Activated T-helper 17 cell treated with anti-CD3 and anti-CD28 coated beads, Interleukin-2, amount 50 U/mL, for 72 hours (primary cell): ENCODE measurements at places on chromosomes 13 and 19. TPM values are rescaled to one million over a fixed set of nuclear protein-coding genes. Genes with fewer than 3 reads are reported as not detected.
A peak's percentile ranks its signal among the peaks of the same experiment; 100 is the strongest.

DNA sequence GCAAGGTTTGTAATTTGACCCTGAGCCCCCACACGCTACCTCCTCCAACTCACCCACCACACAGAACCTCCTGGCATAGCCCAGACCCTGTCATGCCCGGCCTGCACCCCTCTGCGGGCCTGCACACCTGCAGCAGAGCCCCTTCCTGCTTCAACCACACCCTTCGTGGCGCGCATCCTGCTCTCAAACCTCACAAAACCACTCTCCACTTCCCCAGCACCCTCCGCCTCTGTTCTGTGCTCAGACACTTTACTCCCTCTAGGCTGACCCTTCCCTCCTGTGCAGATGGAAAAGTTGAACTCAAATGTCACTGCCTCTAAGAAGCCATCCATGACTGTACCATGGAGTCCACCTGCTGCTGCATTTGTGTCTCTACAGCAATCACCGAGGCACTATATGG, 28.5 kb downstream of the FAAP24 start:
- ATAC-seq: peak; percentile 29

- no peak for ATAC-seq
Observed at GRCh38 chr13:42781352-42781751, at the start of gene FAM216B. Gene FAM216B, plus strand, starts transcription at chr13:42781584. Its CDS starts 2,484 bp downstream, at chr13:42784068.

The SYNGR4 gene
- not detected for total RNA-seq

GRCh38 chr19:36128392-36128736, 11.5 kb upstream of the CAPNS1 start:
- ATAC-seq: no peak

DNA sequence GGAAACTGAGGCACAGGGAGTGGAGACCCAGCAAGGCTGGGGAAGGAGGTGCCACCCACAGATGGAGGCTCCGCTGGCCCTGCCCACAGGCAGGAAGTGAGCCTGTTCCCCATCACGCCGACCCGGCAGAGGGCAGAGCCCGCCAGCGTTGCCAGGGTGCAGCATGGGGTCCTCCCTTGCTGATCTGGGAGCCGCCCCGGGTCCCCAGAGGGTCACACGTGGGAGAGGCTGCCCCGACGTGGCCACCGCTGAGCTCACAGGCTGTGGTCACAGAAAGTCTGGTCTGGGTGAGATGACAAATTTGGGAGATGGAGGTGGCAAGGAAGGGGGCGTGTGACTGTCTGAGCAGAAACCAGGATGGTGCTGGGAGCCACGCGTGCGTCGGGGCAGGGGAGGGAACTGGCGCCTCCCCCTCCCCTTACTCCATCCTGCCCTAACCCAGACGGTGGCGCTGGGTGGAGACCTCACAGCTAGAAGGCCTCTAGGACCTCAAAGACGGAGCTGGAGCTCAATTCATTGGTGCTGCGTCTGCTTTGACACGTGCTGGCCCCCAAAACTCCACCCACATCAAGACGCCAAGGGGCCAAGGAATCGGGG, 7.7 kb downstream of the MEX3D start:
- ATAC-seq: no peak

- no peak for ATAC-seq
Observed at GRCh38 chr13:93862259-93862658, 617.2 kb downstream of the DCT start.

The ZFP82 gene
- total RNA-seq: 3.8 TPM

DNA sequence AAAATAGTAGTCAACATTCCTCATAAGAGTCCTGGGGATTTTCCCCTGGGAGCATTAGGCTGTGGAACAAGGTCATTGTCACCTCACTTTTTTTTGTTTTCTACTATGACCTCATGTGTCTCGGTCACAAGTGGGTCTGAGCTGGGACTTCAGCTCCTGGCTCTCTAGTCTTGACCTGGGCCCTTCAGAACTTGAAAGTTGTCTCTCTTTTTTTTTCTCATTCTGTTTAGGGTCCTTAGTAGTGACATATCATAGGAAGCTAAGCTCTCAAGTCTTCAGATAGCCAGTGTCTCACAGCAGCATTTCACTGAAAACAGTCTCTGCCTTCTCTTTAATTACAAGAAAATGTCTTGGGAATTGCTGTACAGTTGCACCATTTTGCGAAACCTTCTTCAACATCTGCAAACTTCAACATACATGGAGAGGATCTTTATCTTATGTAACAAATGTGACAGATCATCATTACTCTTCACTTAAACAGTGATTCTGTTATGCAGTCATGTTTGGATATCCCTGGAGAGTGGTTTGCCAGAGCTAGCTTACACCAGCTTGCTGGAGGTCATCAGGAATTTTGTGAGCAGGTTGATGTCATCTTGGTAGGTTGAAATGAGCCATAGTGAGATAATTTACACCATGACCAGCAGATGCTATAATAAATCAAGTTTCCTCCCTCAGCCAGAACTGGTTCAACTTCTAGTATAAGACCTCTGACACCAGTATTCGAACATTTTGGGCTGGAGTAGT, 131.5 kb downstream of the GPC5 start:
- ATAC-seq: no peak
